ENCODE measurements at places on chromosomes 6 and 20.

- DNase-seq, result no peak
Observed at GRCh38 chr20:13432126-13432525, 206.6 kb downstream of the TASP1 start.

GRCh38 chr6:144152334-144152900, 2.1 kb downstream of the STX11 start:
- no peak for DNase-seq

- no peak for DNase-seq
Observed at GRCh38 chr6:42224222-42225028, 6.8 kb upstream of the MRPS10 start.

DNA sequence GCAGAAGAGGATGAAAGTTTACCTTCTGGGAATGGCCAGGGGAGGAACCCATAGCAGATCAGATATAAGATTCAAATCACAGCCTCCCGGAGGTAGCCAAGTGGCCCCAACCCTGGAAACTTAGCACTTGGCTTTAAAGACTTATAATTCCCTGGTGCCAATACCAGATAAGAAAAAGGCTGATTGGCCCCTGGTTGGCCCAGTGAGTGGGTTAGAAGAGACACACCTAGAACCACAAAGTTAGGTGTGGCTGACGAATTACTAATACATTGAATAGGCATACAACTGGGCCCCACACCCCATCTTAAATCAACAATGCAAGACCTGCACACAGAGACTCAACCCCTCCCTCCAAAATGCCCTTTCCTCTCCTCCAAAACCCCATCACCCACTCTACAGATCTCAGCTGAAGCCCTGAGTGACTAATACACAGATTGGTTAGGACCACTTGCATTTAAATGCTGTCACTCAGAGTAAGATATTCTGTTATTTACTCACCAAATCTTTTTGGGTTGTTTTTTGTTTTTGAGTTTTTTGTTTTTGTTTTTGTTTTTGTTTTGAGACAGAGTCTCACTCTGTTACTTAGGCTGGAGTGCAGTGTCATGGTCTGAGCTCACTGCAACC, 315.4 kb upstream of the JARID2 start:
- DNase-seq, result no peak

- no peak for DNase-seq
Observed at GRCh38 chr6:34341481-34341971, 50.9 kb downstream of the NUDT3 start.

GRCh38 chr6:135797361-135797760, 54.1 kb upstream of the PDE7B start:
- DNase-seq, result no peak

GRCh38 chr6:107632381-107633136, 142.6 kb downstream of the SOBP start:
- no peak for DNase-seq

GRCh38 chr20:8196096-8196495, 64.0 kb downstream of the PLCB1 start:
- DNase-seq, result no peak

Measured in activated CD4-positive, alpha-beta T cell treated with anti-CD3 and anti-CD28 coated beads, Interleukin-2, amount 50 U/mL, for 1 hour (primary cell).